ENCODE measurements at places on chromosomes 13 and 19.

- DNase-seq, result no peak
These were observed 17.8 kb downstream of the ERFL start for GRCh38 chr19:41910240-41910991.

DNA sequence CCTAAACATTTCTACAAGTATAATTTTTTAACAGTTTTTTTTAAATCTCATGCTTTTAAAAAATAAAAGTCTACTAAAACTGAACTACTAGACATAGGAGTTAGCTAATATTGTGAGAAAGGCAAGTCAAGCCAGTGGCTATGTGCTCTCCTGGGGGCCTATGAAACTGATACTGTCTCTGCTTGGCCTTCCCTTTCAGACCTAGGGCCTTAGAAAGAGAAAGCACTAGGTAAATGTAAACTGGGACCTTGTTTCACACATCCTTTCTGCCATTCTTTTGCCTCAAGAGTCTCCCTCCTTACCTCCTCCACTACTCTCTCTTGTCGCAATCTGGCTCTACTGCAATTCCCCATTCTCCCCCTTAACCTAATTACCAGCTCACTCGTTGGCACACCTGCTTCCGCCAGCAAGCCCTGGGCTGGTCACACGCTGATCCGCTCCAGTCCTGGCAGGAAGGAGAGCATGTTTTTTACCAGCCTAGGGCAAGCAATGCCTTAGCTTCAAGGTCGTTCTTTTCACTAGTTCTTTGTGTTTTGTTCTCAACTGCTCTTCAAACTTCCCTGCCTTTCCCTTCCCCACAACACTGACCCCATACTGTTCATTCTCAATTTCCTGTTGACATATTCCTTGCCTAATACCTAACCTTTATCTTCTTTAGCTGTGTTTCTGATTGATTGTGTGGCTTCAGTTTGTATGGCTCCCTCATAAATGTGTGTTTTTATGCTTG is 23.1 kb downstream of the TBC1D4 start:
- no peak for DNase-seq

- DNase-seq, result no peak
These were observed 193.2 kb downstream of the IRS2 start for GRCh38 chr13:109593230-109593629.

DNA sequence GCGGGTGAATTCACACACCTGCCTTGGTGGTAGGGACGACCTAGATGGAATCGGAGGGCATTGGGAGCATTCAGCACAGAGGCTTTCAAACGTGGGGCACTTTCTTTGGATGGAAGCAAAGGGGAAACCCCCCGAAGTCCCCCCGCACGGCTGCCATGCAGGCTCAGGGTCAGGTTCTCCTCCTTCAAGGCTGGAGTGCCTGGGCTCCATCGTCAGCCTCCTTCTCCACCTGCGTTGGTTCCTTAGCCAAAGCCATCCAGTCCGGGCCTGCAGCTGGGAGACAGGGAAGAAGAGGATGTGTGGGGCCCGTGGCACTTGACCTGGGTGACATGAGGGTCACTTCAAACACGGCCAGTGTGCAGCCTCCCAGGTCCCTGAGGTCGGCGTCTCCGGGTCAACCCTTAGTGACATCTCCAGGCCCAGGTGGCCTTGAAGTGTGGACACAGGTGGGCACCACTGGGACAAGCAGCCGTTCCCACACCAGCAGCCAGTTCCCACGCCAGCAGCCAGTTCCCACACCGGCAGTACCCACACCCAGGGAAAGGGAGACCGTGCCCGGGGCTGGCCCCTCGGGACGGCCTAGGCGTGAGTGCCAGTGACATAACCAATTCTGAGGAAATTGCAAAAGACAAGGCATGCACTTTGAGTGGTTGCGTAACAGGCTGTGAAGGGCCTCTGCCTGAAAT is 116.0 kb downstream of the SOX1 start:
- no peak for DNase-seq

GRCh38 chr19:34154401-34154800 is 17.9 kb upstream of the LSM14A start:
- no peak for DNase-seq

DNA sequence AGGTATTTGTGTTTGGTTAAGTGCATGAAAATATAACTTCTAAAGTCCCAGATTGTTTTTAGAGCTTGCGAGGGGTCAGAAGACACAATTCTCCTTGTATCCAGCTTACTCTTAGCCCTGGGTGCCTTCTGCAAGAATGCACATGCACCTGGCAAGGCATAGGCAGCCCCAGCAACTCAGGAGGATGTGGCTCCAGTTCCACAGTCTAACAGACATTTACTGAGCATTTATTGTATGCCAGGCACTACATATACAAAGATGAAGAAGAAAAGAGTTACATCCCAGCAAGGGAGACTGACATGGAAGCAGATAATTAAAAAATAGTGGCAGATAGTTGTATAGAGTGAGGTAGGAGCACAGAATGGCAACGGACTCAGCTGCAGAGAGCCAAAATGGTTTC is 101.1 kb upstream of the FRY start:
- no peak for DNase-seq

DNA sequence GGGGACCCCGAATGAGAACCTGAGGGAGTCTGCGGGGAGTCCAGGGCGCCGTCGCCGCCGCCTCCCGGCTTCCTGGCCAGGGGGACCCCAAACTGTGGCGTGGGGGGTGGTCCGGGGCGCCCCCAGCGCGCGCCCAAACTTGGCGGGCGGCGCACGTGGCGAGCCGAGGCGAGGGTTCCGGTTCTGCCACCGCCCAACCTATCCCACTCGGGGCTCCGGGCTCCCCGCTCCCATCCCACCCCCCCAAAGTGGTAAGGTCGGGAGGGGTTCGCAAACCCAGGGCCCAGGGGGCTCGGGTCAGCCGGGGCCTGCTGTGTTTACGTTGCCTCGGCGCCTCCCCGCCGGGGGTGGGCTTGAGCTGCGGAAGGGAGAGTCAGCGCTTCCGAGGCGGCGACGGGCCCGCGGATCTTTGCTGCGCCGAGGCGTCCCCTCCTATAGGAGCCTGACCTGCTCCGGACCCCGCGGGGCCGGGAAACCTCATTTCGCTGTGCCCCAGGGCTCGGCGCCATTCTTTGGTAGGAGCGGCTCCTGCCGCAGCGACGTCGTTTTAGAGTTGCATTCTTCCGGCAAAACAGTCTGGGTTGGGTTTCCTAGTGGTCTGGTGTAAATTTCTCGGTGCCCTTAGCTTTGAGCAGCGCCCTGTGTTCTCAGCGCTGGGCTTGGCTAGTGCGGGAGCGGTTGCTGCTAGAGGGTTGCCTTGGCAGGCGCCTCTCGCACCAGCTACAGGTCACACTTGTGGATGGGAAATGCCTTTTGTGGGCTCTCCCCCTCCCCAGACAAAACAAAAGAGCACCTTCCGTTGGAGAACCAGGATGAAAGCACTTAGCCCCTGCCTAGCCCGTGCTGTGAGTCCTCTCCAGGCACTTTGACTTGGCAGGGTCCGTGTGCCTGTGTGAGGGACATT is 1.2 kb downstream of the DAZAP1 start:
- DNase-seq, result no peak

- DNase-seq, result no peak
These were observed 393.8 kb downstream of the SLITRK6 start for GRCh38 chr13:85405316-85405897.

DNA sequence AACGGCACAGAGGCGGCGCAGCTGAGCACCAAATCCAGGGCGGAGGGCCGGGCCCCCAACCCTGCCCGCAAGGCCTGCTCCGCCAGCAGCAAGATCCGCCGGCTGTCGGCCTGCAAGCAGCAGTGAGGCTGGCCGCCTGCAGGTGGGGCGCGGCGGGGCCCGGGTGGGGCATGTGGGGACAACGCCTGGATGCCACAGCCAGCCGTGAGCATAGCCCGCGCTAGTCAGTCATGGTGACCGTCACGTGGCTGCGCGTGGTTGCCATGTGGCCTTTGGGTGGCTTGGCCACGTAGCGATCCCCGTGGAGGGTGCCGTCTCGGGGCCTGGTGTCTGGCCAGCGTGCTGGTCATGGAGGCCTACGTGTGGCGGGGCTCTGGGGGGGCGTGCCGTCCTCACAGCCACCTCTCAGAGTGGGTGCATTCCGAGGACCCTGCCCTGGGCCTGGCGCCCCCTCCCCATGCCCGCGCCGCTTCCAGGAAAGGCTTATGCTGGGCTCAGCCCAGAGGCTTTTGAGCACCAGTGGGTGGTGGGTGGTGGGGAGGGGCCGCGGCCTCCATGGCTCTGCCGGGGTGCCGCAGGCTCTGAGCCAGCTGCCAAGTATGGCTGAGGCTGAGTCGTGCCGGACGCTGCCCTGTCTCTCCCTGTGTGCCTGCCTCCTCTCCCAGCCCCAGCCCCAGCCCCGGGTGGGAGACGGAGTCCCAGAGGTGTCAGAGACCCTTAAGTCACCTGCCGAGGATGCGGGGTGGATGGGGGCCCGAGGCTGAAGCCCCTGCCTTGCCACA is 11.1 kb downstream of the CBARP start:
- no peak for DNase-seq

DNA sequence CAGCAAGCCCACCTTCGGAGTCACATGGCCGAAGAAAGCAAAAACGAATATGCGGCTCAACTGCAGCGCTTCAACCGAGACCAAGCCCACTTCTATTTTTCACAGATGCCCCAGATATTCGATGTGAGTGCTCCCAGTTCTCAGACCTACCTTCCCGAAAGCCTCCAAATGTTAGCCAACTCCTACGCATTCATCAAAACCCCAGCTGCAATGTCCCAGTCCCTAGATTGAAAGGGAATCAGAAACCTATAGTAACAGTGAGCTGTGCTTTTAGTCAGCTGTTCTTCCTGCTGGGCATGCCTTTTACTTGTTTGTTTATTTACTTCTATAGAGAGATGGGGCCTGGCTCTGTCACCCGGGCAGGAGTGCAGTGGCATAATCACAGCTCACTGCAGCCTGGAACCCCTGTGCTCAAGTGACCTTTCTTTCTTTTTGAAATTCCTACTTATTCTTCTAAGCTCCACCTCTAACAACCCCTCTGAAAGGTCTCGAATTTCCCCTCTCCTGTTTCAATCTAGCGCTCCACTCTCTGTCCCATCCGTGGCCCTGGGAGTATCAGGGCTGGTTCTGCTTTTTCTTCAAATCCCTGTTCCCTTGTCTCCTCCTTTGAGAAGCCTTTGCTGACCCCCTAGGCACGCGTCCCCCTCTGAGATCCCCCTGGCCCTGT is 4.4 kb downstream of the TRIP10 start:
- DNase-seq, result no peak

- no peak for DNase-seq
These were observed 8.1 kb downstream of the RAB20 start for GRCh38 chr13:110553417-110553816.

- DNase-seq, result no peak
These were observed 268.3 kb upstream of the MIR17HG start for GRCh38 chr13:91079176-91079575.

DNA sequence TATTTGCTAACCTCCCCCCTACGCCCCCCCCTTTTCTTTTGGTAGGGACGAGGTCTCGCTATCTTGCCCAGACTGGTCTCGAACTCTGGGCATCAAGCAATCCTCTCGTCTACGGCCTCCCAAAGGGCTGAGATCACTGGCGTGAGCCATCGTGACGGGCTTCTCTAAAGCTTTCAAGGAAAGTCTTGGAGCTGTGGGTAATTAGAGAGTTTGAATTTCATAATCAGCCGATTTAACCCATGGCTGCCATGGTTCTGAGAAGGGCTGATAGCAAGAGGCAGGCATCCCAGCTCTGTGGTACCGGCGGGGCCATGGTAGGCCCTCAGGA is 679 bp upstream of the ABHD8 start:
- DNase-seq, result no peak

DNA sequence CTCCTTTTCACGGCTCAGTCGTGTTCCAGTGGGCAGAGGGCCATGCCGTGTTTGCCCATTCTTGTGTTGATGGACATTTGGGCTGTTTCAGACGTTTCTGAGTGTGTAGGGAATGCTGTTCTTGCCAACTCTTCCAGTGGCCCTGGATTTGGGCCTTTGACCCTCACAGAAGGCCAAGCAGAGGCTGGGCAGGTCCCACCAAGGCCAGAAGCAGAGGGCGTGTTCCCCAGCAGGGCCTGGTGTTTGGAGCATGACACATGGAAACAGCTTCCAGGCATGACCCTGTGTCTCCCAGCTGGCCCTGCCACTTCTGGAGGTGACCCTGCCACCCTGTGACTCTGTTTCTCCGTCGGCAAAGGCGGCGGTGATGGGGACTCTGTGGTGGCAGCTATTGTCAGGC is 35.9 kb downstream of the EFNA2 start:
- DNase-seq, result no peak

DNA sequence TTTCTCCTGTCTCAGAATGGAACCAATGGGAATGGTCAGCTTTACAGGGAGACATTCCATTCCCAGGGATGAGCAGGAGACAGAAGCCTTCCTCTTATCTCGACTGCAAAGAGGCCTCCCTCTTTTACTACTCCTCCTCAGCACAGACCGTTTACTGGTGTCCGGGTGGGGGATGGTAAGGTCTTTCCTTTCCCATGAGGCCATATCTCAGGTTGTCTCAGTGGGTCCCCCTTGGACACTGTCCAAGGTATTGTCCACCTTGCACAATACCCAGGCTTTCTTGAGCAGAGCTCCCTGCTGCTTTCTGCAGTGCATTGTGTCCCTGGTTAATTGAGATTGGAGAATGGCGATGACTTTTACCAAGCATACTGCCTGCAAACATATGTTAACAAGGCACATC is 7.5 kb upstream of the ZNF808 start:
- no peak for DNase-seq

- DNase-seq, result no peak
These were observed 324.9 kb downstream of the UQCRFS1 start for GRCh38 chr19:28887920-28888618.

DNA sequence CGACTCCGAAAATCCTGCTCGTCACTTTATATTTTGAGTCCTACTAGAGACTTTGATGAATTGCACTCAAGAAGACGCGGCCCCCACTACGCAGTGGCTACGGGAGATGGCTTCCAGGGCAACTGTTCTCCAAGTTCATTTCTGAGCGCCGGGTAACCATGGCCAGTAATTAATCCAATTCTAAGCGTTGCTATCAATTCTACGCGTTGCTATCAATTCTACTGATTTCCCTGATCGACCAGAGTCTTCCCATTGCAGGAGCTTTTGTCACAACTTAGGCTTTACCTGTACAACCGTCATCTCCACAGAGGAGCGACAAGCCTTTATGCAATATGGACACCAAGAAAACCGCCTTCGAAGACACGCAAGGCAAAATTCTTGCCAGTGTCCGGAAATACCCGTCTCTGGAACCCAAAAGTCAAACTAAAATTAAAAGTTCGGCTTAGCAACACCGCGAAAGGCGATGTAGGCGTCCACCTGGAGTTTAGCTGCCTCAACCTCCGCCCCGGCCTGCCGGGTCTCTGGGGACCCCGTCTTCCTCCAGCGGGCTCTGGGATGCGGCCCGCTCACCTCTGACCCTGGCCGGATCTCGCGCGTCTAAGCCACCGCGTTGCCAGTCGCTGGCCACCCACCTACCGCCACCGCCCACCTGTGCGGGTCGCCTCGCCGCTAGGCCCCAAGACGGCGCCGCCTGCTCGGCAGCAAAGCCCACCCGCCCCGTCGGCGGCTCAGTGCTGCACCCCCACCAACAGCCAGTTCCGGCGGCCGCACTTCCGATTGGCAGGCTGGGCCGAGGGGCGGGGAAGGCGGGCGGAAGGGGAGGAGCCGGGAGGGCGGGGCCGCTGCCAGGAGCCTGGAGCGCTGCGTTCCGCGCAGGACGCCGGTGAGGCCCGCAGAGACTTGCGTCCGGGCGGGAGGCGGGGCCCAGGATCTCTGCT is at the start of gene SUPT20H:
TSS of gene SUPT20H (minus strand) at position 779 of the 938 bp plus-strand sequence. CDS start 8,198 bp downstream, outside the sequence.
- peak; percentile 55 for DNase-seq

GRCh38 chr19:55165952-55166529 is 372 bp downstream of the DNAAF3 start:
- DNase-seq, result peak; percentile 93

- DNase-seq, result no peak
These were observed 155.6 kb downstream of the POSTN start for GRCh38 chr13:37442996-37443395.

GRCh38 chr19:33306191-33306590 is 3.9 kb upstream of the CEBPA start:
- no peak for DNase-seq
